Stimulated activated CD4-positive, alpha-beta T cell treated with anti-CD3 and anti-CD28 coated beads, Interleukin-15, amount 100 ng/mL, for 1 hour (primary cell): ENCODE measurements at places on chromosomes 1 and 21.

- no peak for DNase-seq
These were observed 7.4 kb downstream of the PLEKHM2 start for GRCh38 chr1:15691434-15692032.

DNA sequence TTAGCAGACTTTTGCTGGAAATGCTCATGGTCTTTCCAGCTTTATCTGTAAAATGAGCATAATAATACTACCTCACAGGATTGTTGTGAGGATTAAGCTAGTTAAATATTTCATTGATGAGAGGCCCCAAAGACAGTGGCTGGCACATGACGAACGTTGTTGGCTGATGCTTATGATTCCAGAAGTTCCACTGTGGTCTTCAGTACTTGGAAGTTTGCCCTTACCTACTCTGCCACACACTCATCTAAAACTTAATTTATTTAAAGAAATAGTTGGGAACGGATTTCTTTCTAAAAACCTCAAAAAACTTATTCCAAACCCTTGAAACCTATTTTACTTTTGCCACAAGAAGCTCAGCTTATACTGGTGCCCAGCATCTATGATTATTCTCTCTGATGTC is 170.7 kb downstream of the DHRS3 start:
- DNase-seq, result no peak

DNA sequence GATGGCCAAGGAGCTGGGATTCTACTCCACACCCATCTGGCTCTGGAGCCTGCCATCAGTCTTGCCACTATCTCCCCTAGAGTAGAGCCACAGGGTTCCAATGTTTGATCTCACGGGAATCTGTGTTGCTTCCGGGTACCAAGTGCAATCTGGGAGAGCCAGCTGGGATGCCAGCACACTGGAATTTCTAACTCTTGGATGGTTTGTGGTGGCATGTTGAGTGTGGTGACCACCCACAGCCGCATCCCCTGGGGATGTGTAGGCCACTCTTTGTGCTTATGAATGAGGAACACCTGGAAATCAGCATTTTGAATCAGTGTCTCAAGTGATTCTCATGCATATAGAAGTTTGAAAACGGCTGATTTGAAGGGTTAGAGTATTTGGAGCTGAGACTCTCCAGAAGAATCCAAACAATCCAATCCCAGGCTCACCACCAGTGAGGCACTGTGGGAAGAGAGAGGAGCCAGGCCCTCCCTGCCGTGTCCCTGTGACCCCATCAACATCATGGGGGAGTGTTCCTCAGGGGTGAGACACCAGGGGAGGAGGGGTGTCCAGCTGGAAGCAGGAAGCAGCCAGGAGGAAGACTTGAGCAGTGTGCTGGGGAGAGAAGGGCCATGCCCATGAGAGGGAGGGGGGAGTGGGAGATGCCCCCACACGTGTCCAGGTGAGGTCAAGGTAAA is 13.4 kb downstream of the FBLIM1 start:
- DNase-seq, result no peak

DNA sequence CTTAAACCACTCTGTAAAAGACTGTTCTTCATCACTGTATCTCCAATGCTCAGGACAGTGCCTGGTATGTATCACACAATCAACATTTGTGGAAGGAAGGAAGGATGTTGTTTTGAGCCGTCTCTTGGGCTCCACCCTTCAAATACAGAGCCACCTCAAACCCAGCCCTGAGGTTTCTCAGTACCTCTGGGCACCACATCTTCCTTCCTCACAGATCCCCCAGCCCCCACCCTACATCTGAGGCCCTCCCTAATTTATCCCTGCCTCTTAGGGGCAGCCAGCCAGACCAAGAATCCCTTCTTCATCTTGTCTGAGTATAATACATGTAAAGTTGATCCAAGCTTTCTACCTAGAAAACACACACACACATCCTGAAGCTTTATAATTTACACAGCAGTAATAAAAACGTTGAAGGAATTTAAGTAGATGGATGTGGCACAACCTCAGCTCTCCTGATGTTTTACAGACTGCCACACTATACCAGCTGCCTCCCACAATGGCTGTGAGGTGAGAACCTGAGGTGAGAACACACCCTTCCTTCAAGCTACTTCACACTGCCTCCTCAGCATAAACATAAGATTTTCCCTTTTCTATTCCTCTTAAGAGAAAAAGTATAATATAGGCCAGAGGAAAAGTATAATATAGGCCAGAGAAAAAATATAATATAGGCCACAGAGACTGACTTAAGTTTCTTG is 48.5 kb downstream of the CDC7 start:
- no peak for DNase-seq

DNA sequence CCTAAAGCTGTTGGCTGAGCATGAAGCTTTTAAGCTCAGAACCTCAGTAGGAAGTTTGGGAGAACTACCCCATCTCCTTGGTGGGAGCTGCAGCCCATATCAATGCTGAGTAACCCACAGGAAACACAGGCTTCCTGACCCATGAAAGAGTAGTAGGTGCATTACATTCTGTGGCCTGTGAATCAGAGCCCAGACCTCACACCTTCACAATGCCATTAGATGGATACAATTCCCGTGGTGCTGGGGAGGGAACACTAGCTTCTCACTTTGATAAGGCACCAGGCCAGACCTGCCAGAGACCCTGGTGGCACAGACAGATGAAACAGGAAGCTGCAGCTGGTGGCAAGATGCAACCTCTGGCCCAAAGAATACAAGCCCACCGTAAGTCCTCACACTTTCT is 308.8 kb downstream of the NPHP4 start:
- no peak for DNase-seq

DNA sequence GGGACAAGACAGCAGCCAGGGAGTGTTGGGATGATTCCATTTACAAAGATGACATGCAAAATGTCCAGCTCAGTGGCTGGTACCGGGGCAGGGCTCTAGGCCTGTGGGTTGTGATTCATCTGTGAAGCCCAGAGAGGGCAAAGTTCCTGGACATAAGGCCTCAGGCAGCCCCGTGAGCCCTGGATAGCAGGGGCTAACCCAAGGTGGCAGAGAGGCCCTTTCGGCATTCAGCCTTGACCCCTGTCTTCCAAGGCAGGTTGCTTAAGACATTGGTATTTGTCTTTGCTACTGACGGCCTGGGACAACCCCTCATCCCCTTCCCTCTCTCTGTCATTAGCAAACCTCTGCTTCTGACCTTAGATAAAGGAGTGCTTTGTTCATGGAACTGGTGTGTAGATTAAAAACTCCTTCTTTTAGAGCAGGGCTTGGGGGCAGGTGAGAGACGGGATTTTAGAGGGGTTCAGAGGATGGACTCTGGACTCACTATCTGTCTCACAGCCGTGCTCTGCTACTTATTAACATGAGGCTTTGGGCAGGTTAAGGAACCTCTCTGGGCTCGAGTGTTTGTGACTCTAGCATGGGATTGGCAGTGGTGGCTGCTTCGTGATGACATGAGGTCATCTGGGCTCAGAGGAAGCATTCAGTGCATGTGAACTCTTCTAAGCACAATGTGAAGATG is 36.3 kb downstream of the TMEM51 start:
- no peak for DNase-seq
